ENCODE measurements at places on chromosomes 1 and 21. TPM values are rescaled to one million over a fixed set of nuclear protein-coding genes. Genes with fewer than 3 reads are reported as not detected.

FOXD3 gene
- total RNA-seq, result not detected

OR10J1 gene
- total RNA-seq, result not detected

GNPAT gene
- 41.3 TPM for total RNA-seq

PRELP gene
- total RNA-seq, result 0.07 TPM

SLC26A9 gene
- not detected for total RNA-seq

OR2T11 gene
- total RNA-seq, result not detected

NBPF4 gene
- not detected for total RNA-seq

ECE1 gene
- 63.5 TPM for total RNA-seq

ETV3L gene
- not detected for total RNA-seq

IFNLR1 gene
- 10.9 TPM for total RNA-seq

CFHR3 gene
- not detected for total RNA-seq

GOLT1A gene
- total RNA-seq, result 0.85 TPM

TMEM54 gene
- total RNA-seq, result 90.0 TPM

CRP gene
- total RNA-seq, result not detected

SPRR2F gene
- not detected for total RNA-seq

HPDL gene
- total RNA-seq, result 2.2 TPM

VWA1 gene
- total RNA-seq, result 15.0 TPM

TARDBP gene
- total RNA-seq, result 155 TPM

OR2T33 gene
- total RNA-seq, result not detected

DRAM2 gene
- total RNA-seq, result 35.8 TPM

INKA2 gene
- 3.2 TPM for total RNA-seq
